ENCODE measurements at places on chromosomes 4 and X.

GRCh38 chrX:2962381-2962780 is 33.2 kb upstream of the ARSD start:
- no peaks in the 10 kb centered on the region for H3K4me1 ChIP-seq
- peak overlapping the region; percentile 89 for H3K27ac ChIP-seq
- DNase-seq, result peak; percentile 34
- no peaks in the 10 kb centered on the region for H3K27me3 ChIP-seq

DNA sequence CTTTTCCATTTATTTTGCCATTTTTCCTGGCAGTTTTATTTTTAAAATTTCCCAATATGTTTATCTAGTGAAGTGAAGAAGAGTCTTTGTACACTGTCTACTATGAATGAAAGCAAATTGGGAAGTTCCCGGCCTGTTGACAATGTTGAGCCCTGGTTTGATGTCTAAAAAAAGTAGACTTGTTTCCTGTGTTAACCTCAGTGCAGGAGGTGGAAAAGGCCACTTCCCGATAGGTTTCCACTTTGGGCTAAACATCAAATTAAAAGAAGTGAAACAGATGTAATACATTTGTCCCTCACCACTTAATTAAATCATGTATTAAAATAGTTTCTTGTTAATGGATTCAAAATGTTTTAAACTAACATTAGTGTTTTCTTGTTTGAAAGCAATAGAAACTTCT is 30.0 kb downstream of the BBS12 start:
- H3K27ac ChIP-seq, result no peak overlapping the region
- H3K27me3 ChIP-seq, result no peaks in the 10 kb centered on the region
- no peaks in the 10 kb centered on the region for H3K36me3 ChIP-seq
- DNase-seq, result no peak
- H3K4me3 ChIP-seq, result no peak overlapping the region

DNA sequence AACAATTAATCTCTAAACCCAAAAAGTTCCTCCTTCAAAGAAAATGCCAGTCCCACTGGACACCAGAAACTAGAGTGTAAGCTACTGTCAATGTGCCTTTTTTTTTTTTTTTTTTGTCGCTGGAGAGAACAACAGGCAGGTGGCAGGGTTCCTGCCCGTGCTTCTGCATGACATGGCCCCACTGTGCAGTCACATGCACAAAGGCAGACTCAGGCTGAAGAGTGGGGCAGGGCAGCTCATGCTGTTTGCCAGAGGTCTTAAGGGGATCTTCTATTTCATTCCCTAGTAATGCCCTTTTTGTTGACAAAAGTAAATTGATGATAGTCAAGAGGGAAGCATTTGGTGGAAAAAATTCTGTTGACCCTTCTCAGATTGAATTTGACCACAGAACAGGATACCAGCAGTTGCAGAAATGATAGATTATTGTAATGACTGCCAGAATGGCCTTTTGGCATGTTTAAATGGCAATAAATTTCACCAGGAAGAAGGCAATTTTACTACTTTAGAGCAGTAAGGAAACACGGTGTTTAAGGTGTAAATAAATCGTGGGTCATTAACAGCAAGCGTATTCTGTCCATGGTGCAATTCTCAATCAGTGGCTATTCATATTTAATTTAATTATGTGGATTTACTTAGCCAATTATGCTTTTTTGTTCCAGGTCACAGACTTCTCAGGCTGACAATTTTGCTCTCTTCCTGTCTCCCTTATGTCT is 80.9 kb downstream of the NKX6-1 start:
- H3K4me3 ChIP-seq, result no peak overlapping the region
- H3K27ac ChIP-seq, result no peak overlapping the region

GRCh38 chr4:60117726-60118323 is 1082.3 kb upstream of the ADGRL3 start:
- no peak overlapping the region for H3K4me3 ChIP-seq
- no peaks in the 10 kb centered on the region for H3K27me3 ChIP-seq

DNA sequence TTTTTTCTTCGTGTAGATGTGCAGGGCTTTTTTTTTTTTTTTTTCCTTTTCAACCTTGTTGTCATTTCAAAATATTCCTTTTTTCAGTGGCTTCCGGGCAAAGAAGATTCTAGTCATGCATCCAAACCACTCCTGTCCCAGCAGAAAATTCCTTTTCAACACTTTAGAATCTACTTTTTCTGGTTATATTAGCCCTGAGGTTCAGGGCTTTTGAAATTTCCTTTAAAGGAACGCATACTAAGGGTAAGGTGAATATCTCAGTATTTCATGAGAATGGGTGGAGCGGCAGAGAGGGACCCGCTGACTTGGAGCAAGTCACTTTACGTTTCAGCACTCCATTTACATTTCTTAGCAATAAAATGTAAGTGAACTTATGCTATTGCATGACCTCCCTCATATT is 15.6 kb upstream of the TENM3 start:
- no peaks in the 10 kb centered on the region for H3K4me1 ChIP-seq
- no peak overlapping the region for H3K4me3 ChIP-seq
- H3K27me3 ChIP-seq, result no peaks in the 10 kb centered on the region
- H3K27ac ChIP-seq, result no peak overlapping the region
- no peaks in the 10 kb centered on the region for H3K36me3 ChIP-seq

DNA sequence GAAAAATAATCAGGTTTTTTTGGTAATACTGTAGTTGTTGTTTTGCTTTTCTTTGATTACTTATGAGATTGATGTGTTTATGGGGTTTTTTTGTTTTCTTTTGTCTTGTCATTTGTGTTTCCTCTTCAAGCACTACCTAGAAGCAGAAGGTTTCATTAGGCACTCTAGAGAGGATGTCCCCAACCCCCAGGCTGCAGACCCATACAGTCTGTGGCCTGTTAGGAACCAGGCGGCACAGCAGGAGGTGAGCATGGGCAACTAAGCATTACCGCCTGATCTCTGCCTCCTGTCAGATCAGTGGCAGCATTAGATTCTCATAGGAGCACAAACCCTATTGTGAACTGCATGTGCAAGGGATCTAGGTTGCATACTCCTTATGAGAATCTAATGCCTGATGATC is 22.9 kb upstream of the NOCT start:
- no peak overlapping the region for H3K4me3 ChIP-seq
- no peak for DNase-seq
- H3K36me3 ChIP-seq, result no peaks in the 10 kb centered on the region
- no peaks in the 10 kb centered on the region for H3K4me1 ChIP-seq
- no peaks in the 10 kb centered on the region for H3K27me3 ChIP-seq

GRCh38 chr4:82784681-82785610 is 13.7 kb downstream of the SCD5 start:
- H3K27ac ChIP-seq, result peak overlapping the region; percentile 17
- no peaks in the 10 kb centered on the region for H3K36me3 ChIP-seq
- H3K27me3 ChIP-seq, result no peaks in the 10 kb centered on the region
- no peak overlapping the region for H3K4me3 ChIP-seq
- DNase-seq, result no peak

DNA sequence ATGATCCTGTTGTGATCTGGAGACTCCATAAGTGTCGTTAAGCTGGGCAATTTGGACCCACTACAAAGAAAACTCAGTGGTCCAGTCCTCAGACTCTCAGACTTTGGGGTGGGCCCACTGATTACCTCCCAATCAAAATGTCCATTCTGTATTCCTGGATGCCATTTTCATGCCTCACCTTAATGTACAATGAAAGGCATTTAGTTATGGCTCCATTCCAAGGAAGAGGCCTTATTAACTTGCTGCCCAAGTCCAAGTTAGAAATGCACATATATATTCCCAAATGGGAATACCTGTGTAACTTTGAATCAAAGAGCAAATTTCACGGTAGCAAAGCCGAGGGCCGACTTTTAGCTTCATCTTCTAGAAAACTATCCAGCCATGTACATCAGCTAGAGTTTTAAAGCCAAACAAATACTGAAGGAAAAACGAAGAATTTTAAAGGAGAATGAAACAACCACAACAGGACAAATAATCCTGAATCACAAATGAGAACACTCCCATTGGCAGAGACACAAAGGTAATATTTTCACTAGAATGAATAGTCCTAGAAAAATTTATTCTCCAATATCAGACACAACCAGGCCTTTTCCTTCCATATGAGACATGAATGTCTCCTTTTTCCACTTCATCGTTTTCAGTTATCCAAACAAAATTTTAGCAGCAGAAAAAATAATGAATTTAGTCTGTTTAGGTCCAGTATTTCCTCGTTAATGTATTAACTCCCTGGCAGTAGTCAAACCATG is 63.7 kb upstream of the HHIP start:
- no peaks in the 10 kb centered on the region for H3K4me1 ChIP-seq
- H3K36me3 ChIP-seq, result no peaks in the 10 kb centered on the region
- no peak overlapping the region for H3K4me3 ChIP-seq
- H3K27ac ChIP-seq, result no peak overlapping the region

DNA sequence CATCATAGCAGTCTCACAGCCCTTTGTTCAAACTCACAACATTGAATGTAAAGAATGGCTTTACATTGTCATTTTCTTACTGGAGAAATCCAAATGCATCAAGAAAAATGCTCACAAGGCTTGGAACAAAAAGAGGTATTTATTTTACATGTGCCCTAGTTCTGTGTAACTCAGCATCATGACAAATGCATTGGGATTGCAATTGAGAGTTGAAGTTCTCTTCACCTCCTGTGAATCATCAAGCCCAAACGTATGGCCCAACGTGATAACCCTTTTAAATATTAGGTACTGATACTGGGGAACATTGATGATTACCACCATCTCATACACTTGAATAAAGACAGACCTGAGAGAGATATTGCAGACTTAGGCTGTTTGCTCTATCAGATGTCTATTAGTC is 61.6 kb downstream of the GASK1B start:
- H3K36me3 ChIP-seq, result no peaks in the 10 kb centered on the region
- H3K27ac ChIP-seq, result no peak overlapping the region
- no peaks in the 10 kb centered on the region for H3K4me1 ChIP-seq
- H3K27me3 ChIP-seq, result no peaks in the 10 kb centered on the region

GRCh38 chr4:82797040-82797404 is 1.6 kb downstream of the SCD5 start:
- H3K4me3 ChIP-seq, result peak overlapping the region; percentile 83
- H3K4me1 ChIP-seq, result peaks cover 6% of the 10 kb centered on the region
- no peak for DNase-seq
- H3K27ac ChIP-seq, result no peak overlapping the region
- H3K27me3 ChIP-seq, result no peaks in the 10 kb centered on the region

DNA sequence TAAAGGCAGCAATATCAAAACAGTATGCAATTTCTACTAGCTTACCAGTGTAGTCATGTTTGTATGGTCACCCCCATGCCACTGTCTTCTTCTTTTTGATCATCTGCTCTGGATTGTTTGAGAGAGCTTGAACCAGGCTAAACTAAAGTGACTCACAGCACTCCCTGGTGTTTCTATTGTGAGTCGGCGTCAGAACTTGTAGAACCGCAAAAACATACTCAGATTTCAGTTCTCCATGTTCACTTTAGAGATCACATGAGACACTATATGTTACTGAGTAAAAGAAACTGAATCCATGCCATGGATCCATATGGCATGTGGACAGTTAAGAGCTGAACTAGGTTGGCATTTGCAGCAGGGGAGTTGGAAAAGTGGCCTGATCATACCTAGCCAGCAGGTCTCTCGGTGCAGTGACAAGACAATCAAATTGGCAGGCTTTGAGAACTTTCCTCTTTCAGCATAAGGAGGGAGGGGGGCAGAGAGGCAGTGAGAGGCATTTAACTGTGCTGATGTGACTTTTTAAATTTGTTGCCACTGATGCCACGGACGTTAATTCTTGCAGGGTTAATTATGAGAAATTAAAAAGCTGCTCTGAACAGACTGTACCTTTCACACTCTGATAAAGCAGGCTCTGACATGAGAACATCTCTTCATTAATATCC is 88.4 kb downstream of the AFF2 start:
- no peaks in the 10 kb centered on the region for H3K4me1 ChIP-seq
- H3K27me3 ChIP-seq, result peaks cover 5% of the 10 kb centered on the region
- no peaks in the 10 kb centered on the region for H3K36me3 ChIP-seq
- DNase-seq, result no peak

DNA sequence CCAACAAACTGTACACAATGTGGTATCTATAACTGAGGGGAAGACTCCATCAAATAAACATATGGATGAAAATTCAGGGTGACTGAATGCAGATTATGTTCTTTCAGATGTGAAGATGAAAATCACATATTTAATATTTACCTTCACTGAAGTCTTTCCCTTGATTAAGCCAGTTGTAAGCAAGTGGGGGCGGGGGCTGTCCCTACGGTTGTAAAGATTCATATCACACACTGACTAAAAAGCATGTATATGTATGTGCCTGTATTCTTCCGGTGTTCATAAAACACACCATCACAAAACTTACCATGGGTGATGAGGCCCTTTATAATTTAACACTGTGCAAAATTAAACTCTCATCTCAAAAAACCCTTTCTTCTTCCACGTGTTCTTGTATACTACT is 1.3 kb downstream of the TAB3 start:
- no peaks in the 10 kb centered on the region for H3K27me3 ChIP-seq
- H3K4me1 ChIP-seq, result peaks cover 4% of the 10 kb centered on the region
- no peak for DNase-seq
- H3K27ac ChIP-seq, result no peak overlapping the region
- peak overlapping the region; percentile 64 for H3K4me3 ChIP-seq
- H3K36me3 ChIP-seq, result no peaks in the 10 kb centered on the region

- no peaks in the 10 kb centered on the region for H3K4me1 ChIP-seq
- H3K4me3 ChIP-seq, result no peak overlapping the region
- DNase-seq, result no peak
- no peaks in the 10 kb centered on the region for H3K36me3 ChIP-seq
- no peaks in the 10 kb centered on the region for H3K27me3 ChIP-seq
Observed at GRCh38 chrX:2589186-2590020, 88.6 kb upstream of the DHRSX start.

- DNase-seq, result no peak
- H3K4me3 ChIP-seq, result no peak overlapping the region
- H3K27ac ChIP-seq, result no peak overlapping the region
- H3K36me3 ChIP-seq, result no peaks in the 10 kb centered on the region
Observed at GRCh38 chr4:71607780-71608677, 175.8 kb downstream of the GC start.

DNA sequence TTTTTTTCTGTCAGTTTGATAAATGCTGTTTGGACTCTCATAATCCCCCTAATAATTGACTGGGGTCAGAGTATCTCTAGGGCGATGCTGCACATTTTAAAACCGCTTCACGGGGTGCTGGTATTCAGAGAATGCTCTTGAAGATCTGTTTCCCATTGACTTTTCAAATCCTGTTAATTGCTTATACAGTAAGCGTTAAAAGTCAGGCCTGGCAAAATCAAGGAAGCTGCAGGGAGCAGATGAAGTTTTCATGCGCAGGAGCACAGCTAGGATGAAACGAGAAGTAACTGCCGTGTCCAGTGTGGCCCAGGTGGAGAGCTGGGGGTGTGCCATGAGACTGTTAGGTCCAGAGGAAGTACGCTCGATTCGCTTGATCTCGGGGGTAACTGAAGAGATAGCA is 312.9 kb downstream of the TRIML1 start:
- H3K27ac ChIP-seq, result no peak overlapping the region
- no peaks in the 10 kb centered on the region for H3K4me1 ChIP-seq
- no peaks in the 10 kb centered on the region for H3K27me3 ChIP-seq
- no peak for DNase-seq
- no peak overlapping the region for H3K4me3 ChIP-seq

DNA sequence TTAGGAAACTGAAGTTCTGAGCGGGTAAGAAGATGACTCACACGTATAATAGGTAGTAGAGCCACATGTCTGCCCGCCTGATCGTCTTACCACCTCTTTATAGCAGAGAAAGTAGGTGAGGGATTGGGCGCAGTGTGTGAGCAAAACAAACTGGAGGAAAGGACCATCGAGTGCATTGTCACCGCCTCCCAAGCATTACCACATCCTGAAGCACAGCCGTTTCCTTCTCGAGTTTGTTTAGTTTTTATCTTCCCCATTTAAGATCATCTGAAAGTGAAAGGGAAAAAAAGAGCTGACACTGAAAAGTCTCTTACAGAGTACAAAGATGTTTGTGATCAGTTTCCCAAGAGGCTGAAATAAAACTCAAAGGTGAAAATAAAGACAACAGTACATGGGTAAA is 14.8 kb downstream of the PDK3 start:
- no peak for DNase-seq
- no peaks in the 10 kb centered on the region for H3K4me1 ChIP-seq
- H3K27ac ChIP-seq, result no peak overlapping the region
- H3K27me3 ChIP-seq, result no peaks in the 10 kb centered on the region

All from pancreas (tissue), 10 donors.